Right cardiac atrium (tissue), 5 donors: ENCODE measurements at places on chromosomes 6 and 20.
A peak's percentile ranks its signal among the peaks of the same experiment; 100 is the strongest.

GRCh38 chr6:138161088-138161337, 726 bp upstream of the ARFGEF3 start:
- no peak for DNase-seq

DNA sequence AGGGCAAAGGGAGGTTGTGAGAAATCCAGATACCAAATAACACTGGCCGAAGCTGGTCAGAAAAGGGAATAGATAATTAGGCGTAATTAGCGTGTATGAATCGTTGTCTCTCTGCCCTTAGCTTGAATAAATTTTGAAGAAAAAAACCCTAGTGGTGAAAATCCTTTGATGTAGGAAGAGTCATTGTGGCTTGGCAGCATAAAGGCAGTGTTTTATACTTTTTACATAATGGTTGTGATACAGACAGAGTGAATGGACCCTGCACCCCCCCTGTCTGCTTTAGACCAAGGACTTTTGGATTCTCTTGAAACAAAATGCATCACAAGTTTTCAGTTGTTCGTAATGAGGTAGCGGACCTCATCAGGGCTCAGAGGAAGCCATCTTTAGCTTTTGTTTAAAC, 126.5 kb downstream of the AFG1L start:
- no peak for DNase-seq

DNA sequence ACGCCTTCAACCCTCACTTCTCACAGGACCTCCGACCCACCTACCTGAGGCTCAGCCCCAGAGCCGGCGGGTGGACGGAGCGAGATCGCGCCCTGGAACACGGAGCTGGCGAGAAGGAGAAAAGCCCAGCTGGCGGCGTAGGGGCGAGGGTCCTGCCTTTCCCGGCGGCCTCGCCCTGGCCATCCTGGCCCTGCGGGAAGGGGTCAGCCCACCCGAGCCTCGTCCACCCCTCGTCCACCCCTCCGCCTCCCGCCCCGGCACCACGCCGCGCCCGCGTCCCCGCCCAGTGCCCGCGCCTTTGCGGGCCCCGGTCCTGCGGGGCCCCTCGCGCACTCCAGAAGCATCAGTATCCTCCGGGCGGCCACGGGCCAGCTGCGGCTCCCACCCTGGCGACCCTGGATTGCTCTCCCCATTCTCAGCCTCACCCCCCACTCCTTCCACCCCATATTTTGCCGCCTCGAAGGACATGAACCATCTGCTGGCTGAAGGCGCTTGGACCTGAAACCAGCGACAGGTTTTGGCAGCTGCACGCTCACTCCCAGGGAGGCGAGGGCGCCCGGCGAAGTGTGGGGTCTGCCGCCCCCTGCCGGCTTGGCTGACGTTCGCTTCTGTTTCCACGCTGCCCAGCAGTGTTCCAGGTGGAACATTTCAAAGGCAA, 65.1 kb downstream of the PLG start:
- DNase-seq = peak; percentile 82

DNA sequence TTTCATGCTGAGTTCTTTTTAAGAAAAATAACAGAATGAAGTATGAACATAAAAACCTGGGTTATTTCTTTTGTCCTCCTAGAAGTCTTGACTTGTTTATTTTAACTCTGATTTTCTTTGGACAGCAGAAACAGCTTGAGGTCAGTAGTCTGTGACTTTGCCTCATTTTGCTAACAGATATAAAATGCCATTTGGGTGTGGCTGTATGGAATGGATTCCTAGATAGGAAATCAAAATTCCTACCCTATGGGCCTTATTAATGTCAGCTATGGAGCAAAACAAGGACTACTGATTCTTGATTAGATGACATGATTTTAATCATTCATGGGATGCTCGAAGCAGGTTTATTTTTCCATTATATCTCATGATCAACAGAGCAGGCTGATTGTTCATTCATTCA, 46.8 kb upstream of the TENT5A start:
- no peak for DNase-seq

- no peak for DNase-seq
These were observed 3.8 kb downstream of the SOX12 start for GRCh38 chr20:328975-329695.
